SJSA1 (cell line): ENCODE measurements at places on chromosomes 16 and 17.

GRCh38 chr16:17026600-17027242 is 444.0 kb downstream of the XYLT1 start:
- no peak for DNase-seq

DNA sequence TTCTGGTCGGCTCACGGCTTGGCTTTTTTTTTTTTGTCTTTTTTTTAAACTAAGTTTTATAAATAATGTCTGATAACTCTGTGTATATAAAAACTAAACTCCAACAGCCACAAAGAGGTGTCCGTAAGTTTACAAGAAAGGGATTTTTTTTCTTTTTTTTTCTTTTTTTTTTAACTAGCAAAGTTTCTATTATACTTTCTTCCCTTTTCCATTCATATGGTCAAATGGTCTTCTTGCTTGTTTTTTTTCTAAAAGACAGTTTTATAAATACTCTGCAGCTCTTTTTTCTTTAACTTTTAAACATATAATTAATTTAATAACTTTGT is 3.5 kb upstream of the SIRT7 start:
- DNase-seq = no peak

DNA sequence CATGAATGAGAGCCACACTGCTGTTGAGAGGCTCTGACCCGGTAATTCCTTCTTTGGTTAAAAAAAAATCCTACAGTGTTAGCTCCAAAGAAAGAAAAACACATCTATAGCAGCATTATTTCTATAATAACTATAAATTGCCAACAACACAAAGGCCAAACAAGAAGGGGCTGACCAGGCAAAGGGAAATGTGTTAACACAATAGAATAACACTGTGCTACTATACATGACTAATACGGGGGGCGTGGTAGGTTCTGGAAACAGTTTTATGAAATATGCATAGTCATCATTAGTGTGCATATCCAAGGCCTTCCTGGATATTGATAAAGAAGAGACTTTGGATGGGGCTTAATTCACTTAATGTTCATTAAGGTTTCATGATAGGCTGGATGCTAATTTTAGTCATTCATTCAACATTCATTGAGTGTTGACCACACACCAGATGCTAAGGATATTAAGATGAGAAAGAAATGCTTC is 50.0 kb upstream of the CCL1 start:
- no peak for DNase-seq

GRCh38 chr17:1753767-1754429 is 8.0 kb upstream of the SERPINF1 start:
- no peak for DNase-seq
